ENCODE measurements at places on chromosomes 3 and 15.

GRCh38 chr3:188394623-188395022 lies 240.7 kb downstream of the LPP start:
- DNase-seq: no peak

- DNase-seq: no peak
Observed at GRCh38 chr15:48681353-48681752, 35.8 kb upstream of the FBN1 start.

- no peak for DNase-seq
Observed at GRCh38 chr15:90033006-90033405, 31.9 kb downstream of the ZNF710 start.

GRCh38 chr3:150703299-150703755 lies 393 bp downstream of the ERICH6 start:
- DNase-seq: no peak

DNA sequence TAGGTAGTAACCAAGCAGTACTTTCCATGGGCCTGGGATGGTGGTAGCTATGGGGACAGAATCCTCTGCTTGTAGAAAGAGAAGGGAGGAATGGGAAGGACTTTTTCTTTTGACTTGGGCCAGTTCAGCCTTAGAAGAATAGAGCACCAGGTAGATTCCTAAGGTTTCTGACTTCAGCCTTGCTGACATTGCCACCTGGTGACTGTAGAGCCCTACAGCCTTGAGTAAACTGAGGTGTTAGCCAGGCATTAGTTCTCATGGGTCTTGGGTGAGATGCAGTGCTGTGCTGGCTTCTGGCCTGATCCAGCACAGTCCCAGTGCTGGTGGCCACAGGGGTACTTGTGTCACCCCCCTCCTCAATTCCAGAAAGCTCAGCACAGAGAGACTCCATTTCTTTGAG lies 171.1 kb downstream of the ZBBX start:
- no peak for DNase-seq

GRCh38 chr3:188092648-188093047 lies 61.3 kb upstream of the LPP start:
- no peak for DNase-seq

DNA sequence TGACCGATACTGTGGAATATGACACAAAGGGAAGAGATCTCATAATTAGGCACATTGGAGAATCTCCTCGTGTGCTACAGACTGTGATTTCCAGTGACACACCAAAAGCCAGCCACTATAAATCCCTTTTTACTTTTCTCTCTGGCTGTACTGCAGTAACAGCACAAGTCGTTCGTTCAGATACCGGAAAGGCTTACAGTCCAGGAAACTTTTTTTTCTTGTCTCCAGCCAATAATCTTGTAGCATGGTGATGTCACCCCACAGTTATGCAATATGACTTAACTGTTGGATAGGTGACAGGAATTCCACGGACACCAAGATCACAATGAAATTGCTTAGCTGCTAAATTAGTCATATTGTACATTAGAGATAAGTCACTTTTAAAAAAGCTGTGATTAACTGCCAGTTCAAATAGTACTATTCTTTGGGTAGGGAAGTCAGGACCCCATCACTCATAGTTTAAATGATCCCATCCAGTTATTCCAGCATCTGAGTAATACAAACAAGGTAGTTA lies 36.3 kb upstream of the TSC22D2 start:
- no peak for DNase-seq

DNA sequence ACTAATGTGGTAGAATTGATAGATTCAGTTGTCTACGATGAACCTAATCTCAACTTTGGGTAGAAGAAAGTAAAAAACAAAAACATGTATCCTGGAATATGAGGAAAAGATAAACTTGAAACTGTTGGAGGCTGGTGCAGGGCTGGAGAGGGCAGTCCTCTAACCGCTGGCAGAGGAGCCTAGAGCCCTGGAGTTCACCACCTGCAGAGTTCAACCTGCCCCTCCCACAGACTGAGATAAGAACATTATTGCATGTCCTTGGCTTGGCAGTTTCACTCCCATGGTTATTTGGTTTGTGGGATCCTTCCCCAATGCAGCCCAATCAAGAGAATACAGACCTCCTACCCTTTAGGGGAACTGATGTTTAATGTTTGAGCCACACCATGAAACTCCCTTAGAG lies 53.2 kb upstream of the GATM start:
- no peak for DNase-seq

- DNase-seq: no peak
Observed at GRCh38 chr3:154582501-154582900, 152.5 kb upstream of the GPR149 start.

DNA sequence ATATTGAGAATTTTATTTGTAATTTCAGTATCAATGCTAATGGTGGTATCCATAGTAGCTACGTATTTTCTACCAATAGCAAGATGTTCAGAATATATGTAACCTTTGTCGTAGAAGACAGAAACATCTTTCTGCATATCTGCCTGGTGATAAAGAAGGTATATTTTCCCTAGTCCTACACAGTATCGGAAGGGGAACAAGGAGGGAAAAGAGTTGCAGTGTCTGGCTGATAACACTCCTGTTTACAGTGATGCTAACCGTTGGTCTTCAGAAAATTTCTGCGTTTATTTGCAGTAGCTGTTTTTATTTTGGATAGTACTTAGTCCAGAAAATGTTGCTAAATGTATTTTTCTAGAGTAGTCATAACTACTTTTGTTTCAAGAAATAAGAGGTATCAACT lies 25.2 kb downstream of the TSC22D2 start:
- no peak for DNase-seq

DNA sequence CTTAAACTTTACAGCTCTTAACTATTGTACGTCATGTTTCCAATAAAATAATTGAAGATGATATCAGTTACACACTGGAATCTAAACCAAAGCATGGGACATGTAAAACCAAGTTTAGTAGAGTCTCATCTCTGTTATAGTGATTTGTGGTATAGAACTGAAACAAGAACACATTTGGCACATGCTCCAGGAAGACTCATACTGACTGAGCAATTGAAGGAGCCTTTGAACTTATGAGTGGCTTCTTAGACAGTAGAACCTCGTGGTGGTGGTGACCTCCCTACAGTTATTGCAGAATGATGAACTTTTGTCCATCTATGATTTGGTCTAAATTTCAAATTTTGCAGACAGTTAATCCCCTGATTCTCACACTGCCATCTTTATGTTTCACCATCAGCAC lies 729.7 kb downstream of the ROBO1 start:
- DNase-seq: no peak

- DNase-seq: no peak
Observed at GRCh38 chr15:46411900-46412299, 777.1 kb downstream of the SQOR start.

GRCh38 chr15:88714782-88715372 lies 76.1 kb downstream of the ISG20 start:
- DNase-seq: no peak

DNA sequence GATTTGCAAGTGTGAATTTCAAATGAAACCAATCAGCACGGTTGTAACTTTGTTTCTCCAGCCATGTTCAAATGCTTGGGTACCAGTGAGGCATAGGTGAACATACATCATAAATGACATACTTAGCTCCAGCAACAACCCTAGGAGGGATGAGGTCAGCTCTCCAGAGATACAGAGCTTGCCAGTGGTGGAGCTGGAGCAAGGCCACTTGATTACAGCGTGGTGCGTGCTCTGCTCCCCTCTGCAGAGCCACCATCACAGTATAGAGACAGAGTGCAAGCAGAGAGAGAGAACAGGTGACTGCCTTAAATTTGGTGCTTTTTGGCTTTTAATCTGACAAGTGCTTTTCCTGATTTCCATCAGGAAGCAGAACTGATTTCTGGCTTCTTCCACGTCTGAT lies 275.1 kb downstream of the PDZRN3 start:
- no peak for DNase-seq

DNA sequence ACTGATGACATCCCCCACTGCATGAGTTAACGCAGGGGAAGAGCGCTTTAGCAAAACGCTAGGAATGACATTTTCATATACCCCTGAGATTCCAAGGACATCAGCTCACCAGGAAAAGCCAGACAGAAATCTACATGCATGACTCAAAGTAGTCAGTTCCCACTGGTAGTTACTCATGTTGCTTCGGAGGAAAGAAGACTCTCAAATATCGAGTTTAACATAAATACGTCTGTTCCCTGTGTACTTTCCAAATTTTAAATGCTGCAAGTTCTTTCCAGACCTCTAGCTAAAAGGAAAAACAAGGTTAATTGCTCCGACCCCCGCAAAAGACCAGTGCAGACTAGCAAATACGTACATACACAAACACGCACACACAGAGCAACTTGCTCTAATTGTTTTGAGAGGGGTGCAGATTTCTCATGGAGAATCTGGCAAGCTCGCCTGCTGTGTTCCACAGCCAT lies 115.4 kb upstream of the PRICKLE2 start:
- no peak for DNase-seq

DNA sequence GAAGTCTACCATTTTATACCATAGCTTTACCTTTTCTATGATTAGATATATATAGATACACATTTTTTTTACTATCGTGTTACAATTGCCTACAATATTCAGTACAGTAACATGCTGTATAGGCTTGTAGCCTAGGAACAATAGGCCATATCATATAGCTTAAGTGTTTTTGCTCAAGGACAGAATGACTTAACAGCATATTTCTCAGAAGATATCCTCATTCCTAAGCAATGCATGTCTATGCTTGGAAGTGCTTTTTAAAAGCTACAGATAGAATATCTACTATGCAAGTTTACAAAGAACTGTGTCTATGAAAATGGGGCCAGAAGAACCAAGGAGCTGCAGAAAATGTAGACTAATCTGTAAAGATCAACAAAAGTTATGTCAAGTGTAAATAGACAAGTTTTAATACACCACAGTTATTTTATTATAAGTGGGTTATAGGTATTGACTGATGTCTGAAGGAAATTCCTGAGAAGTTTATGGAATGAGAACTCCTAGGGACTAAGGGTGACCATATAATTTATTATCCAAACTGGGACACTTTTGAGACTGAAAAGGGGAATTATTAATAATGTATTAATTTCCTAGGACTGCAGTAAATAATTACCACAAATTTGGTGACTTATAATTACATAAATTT lies 138.7 kb upstream of the TGFBR2 start:
- DNase-seq: no peak

GRCh38 chr15:69881766-69882165 lies 216.0 kb downstream of the TLE3 start:
- DNase-seq: no peak

GRCh38 chr3:104632947-104633346 lies 733.8 kb upstream of the ALCAM start:
- DNase-seq: no peak

GRCh38 chr3:182244222-182244971 lies 532.7 kb downstream of the SOX2 start:
- DNase-seq: no peak

DNA sequence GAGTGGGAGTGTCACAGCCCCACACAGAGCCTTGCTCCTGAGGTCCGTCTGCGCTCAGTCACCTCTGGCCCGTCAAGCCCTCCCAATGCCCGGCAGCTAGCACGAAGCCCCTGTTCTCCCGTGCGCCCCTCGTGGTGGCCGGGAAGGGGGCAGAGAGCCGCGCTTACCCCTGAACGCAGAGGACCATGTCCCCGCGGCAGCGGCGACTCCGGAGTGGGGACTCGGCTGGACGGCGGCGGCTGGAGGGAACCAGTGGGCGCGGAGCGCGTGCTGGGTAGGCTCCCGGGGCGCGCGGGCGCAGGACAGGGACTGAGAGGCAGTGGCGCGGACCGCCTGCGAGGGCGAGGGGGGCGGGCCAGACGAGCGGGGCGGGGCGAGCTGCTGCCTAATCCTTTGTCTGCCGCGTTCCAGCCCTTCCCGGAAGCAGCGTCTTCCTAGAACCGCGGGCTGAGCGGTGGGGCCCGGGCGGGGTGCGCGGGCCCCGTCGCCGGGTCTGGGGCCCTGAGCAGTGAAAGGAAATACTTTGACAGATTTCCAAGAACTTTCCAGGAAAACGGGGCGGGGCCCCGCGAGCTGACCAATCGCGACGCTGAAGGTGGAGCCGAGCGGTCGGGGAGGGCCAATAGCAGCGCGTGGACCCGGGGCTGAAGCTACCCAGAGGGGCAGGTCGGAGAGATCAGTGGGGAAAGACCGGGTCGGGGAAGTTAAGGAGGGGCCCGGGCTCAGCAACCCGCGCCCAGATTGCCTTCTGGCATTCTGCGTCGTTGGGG lies at the start of gene CISH:
CISH (minus strand) TSS at position 311 of the 770 bp plus-strand sequence; CDS start at position 187, 124 bp downstream.
- peak; percentile 96 for DNase-seq

GRCh38 chr3:181459516-181459915 lies 252.2 kb upstream of the SOX2 start:
- no peak for DNase-seq

DNA sequence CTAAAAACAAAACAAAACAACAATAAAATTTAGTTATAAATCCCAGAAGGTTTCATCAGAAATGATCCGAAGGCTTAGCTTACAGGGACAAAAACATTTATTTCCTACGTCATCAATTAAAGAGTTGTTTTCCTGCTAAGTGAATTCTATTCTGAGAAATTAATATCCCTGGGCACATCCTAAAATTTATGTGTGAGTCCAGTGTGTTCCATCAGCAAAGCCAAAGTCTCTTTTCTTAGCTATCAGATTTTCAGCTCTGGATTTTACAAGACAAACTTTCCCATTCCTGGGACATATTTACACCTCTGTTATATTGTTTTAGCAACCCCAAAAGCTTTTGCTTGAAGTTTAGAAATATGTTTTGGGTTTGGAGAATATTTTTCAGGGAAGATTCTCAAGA lies 4.4 kb upstream of the TMC3 start:
- DNase-seq: no peak

- DNase-seq: no peak
Observed at GRCh38 chr3:23106666-23107065, 96.5 kb upstream of the UBE2E2 start.

- DNase-seq: no peak
Observed at GRCh38 chr3:160370987-160371857, 27.8 kb downstream of the IFT80 start.

DNA sequence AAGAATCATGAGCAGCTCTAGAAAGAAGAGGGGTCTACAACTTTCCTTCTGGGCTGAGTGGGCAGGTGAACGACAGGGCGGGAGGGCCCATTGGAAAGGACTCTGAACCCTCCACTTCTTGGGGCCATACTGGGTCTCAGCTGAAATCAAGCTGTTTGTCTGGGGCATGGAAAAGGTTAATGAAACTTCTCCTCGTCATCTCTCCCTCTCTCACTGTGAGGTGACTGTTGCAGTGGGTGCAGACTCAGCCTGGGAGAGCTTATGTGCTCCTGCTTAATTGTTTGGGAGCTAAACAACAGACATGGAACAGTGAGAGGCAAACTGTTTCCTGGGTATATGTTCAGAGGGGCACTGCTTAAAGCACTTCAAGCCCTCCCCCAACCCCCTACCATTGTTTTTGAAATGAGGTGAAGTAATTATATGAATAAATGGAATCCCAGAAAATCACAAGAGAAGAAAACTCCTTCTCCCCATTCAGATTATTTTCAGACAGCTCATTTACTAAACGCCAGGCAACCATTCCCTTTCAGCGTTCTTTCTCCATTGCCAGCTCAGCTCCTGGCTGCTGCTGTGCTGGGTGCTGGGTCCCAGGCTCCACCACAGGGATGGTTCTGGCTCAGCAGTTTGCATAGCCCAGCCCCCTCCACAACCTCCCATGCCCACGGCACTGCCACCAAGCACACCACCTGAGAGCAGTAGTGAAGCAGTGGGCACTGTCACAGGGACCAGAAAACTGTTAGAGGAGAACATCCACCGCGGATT lies 444.9 kb upstream of the TBL1XR1 start:
- no peak for DNase-seq

Measured in 8988T (cell line).